Left colon (tissue), 2 donors: ENCODE measurements at places on chromosomes 16 and 17.
A peak's percentile ranks its signal among the peaks of the same experiment; 100 is the strongest.

DNA sequence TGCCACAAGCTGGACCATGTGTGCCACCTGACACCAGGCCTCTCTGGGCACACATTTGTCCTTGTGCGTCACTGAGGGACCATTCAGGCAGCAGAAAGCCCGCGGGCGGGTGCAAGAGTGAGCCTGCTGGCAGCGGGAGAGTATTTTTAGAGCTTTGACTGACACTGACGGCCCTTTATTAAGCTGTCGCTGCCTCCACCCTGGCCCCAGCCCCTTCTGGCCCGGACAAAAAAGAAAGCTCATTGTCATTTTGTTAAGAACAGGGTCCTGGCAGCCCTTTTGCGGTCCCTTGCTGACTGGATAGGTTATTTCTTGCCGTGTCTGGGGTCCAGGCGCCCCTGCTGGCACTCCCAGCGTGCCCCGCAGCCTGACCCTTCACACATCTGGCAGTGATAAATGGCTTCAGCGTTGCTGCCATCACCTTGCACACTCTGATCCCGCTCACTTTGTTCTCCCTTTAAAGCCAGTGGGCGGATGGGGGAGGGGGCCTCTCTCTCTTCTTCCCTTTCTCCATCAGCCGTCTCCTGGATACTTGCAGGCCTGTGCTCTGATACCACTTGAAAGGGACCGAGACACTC, 78.4 kb upstream of the NKD1 start:
- no peak for DNase-seq

DNA sequence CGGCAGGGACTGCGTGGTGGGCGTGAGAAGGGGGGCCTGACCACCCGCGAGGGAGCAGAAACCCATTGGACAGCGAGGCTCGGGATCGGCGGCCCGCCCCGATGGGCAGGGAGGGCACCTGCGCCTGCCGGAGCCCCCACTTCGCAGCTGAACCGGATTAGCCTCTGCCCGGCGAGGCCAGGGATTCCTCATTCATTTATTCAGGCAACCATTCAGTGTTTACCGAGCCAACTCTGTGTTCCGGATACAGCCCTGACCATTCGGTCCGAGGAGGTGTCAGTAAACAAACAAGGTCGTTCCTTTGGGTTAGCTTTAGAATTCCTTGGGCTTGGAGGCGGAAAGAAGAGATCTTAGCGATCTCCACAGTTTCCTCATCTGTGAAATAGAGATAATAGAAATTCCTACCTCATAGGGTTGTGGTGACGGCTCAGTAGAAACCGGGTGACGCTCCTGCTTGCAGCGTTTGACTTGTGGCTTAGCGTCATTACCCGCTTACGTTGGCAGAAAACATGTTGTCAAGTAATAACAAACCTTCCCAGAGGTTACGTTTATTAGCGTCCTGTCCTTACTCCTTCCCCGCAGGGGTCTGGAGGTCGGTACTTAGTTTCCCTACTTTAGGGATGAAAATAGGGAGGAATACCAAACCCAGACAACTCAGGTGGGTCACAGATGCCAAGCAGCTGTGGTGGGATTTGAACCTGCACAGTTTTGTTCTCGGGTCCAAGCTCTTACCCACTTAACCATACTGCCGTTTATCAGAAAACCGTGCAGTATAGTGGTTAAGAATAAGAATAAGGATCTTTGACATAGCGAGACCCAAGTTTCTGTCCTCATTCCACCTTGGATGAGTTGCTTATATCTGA, 893 bp downstream of the POLR3E start:
- peak; percentile 54 for DNase-seq

DNA sequence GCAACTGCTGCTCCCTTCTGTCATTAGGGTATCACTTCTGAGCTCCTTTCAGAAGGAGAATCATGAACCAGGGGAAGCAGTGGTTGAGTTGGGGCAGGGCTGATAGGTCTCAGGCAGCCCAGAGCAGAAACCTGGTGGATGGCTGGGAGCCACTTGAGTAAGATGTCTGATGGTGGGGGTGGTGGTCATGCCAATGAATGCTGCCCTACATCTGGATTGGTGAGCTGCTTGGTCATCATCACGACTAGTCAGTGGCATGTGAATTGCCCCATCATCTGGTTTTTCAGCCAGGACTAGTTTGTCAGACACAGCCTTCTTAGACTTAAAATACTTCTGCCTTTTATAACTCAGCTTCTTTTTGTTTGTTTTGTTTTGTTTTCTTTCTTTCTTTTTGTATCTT, 2.6 kb downstream of the GID4 start:
- DNase-seq: no peak

DNA sequence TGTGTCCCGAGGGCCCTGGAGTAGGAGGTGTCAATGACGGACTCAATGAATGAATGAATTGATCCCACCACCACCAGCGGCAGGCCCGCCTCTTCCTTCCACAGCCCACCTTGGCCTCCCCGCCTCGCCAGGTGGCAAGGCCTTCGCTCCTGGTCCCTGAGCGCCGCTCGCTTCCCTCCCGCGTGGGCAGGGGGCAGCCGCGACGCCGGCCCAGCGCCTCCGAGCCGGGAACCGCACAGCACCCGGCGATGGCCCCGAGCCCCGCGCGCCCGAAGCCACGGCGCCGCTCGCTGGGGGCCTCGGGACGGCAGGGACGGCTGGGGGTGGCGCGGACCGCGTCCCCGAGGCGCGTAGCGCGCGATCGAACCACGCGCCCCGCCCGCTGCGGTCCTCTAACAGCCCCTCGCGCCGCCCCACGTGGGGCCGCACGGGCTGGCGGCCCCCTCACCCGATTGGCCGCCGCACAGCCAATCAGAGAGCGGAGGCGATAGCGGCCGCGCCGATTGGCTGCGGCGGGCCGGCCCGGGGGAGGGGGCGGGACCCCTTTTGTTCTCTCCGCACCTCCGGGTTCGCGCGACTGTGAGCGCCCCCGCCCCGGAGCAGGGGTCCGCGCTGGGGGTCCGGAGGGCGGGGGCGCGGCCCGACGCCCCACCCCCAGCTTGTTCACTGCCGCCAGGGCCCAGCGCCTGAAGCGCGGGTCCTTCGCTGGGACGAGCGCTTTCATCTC, 31.4 kb downstream of the ACTG1 start:
- DNase-seq: peak; percentile 63

DNA sequence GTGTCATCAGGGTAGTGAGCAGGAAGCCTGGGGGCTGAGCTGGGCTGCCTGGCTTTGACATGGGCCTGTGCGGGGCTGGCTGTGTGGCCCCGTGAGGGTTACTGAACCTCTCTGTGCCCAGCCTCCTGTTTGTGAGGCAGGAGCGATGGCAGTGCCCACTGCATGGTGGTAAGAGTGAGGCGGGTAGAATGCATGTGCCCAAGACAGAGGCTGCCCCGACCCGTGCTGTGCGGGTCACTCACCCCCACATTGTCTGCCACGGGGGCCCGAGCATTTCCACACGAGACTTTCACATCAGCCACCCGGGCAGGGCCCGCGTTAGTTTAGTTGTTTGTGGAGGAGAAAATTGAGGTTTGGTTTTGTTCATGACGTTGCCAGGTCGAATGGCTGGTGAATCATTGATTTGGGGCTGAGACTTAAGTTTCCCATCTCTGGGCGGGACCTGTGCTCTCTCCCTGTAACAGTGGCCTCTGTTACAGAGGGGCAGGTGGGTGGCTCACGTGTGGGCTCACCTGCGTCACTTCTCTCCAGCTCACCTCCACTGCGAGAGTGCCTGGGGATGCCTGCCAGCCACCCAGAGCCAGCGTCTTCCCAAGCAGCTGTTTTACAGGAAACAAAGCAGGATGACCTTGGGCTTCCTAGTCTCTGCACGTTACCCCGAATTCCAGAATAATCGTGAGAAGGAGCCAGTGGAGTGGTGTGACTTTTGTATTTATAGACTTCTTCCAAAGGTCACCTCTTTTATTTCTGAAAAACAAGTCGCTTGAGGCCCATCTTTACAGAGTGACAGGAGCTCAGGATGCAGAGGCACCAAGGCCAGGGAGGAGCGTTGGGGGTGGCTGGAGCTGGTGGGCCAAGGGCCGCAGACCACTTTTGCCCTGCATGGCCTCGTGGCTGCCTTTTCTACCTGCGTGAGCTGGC, 150.6 kb downstream of the RPTOR start:
- DNase-seq: no peak

GRCh38 chr17:61305024-61305423, 94.6 kb upstream of the TBX2 start:
- DNase-seq: no peak

- DNase-seq: no peak
Measured at GRCh38 chr17:80855948-80856862, 135.4 kb upstream of the CHMP6 start.

- DNase-seq: no peak
Measured at GRCh38 chr16:67264277-67264676, 15.1 kb upstream of the PLEKHG4 start.

GRCh38 chr17:2980904-2981246, 82.5 kb downstream of the OR1D5 start:
- DNase-seq: no peak

DNA sequence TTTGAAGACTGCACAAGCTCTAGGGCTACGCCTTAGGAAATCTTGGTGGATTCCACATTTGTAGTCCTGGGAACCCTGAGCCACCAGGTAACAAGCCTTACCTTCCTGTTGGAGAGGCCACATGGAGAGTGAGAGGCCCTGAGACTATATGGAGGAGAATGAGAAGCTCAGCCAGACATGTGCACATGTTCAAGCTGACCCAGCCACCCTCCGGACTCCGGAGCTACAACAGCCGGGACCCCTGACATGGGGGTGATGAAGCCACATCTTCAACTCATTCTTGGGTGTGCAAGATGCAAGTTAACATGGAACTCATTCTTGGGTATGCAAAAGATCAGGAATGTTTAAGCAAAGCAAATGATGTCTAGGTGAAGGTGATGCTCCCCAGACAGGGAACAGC, 62.7 kb downstream of the GNA13 start:
- no peak for DNase-seq

- DNase-seq: no peak
Measured at GRCh38 chr17:52157603-52158449, 688 bp downstream of the CA10 start.

DNA sequence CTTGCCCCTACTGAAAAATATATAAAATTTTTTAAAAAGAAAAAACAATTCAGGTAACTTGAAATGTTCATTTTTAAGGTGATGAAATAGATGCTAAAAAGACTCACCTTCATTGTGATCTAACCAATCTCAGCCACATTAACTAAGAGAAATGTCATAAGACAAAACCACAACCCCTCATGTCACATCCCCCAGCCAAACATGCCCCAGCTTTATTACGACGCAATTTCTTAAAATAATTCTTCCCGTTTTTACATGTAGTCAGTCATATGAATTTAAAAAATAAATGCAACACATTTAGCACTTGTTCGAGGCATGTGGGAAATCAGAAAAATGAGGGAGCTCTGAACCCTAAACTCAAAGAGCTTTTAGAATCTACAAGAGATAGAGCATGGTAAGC, 9.5 kb downstream of the AMFR start:
- no peak for DNase-seq

- no peak for DNase-seq
Measured at GRCh38 chr17:12959441-12959840, 58.4 kb downstream of the ELAC2 start.

GRCh38 chr16:79054211-79054984, 546.1 kb downstream of the MAF start:
- DNase-seq: no peak

GRCh38 chr16:27169511-27170071, 33.7 kb upstream of the KDM8 start:
- peak; percentile 24 for DNase-seq

GRCh38 chr16:82252582-82252981, 82.6 kb upstream of the MPHOSPH6 start:
- DNase-seq: no peak

DNA sequence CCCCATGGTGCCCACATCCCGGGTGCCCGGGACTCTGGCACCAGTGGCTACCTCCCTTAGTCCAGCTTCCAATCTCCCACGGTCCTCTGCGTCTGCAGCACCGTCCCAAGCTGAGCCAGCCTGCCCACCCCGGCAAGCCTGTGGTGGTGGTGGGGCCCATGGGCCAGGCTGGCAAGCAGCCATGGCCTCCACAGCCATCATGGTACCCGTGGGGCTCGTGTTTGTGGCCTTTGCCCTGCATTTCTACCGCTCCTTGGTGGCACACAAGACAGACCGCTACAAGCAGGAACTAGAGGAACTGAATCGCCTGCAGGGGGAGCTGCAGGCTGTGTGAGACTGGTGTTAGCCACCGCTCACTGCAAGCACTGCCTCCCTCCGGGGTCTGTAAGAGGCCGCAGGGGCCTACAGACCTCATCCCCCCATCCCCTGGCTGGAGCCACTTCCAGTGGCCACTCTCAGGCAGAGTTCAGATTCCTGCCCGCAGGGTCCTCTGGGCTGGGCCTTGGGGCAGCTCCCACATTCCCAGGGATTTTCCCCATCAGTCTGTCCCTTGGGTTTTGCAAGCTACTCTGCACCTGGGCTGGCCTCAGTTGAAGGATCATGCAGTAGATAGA, 3.9 kb upstream of the SETD1A start:
- DNase-seq: peak; percentile 75

DNA sequence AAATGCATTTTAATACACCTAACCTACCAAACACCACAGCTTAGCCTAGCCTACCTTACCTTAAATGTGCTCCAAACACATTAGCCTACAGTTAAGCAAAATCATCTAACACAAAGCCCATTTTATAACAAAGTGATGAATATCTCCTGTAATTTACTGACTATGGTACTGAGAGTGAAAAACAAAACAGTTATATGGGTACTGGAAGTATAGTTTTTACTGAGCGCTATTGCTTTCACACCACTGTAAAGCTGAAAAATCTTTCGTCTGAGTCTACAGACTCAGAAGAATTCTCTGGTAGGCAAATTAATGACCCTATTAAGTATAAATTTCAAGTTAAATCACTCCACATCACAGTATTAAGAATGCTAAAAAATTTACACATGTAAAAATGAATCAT, 3.5 kb downstream of the GRB2 start:
- no peak for DNase-seq

- DNase-seq: peak; percentile 7
Measured at GRCh38 chr17:2070241-2071023, 15.5 kb downstream of the HIC1 start.

GRCh38 chr17:82349287-82349701, 9.8 kb upstream of the TEX19 start:
- no peak for DNase-seq

- no peak for DNase-seq
Measured at GRCh38 chr17:82047379-82047778, 4.2 kb downstream of the RFNG start.

GRCh38 chr16:81586977-81587625, 142.5 kb downstream of the CMIP start:
- no peak for DNase-seq

- DNase-seq: peak; percentile 93
Measured at GRCh38 chr17:82703935-82704865, 5.7 kb upstream of the RAB40B start.
